ENCODE measurements at places on chromosomes 1 and 21.

DNA sequence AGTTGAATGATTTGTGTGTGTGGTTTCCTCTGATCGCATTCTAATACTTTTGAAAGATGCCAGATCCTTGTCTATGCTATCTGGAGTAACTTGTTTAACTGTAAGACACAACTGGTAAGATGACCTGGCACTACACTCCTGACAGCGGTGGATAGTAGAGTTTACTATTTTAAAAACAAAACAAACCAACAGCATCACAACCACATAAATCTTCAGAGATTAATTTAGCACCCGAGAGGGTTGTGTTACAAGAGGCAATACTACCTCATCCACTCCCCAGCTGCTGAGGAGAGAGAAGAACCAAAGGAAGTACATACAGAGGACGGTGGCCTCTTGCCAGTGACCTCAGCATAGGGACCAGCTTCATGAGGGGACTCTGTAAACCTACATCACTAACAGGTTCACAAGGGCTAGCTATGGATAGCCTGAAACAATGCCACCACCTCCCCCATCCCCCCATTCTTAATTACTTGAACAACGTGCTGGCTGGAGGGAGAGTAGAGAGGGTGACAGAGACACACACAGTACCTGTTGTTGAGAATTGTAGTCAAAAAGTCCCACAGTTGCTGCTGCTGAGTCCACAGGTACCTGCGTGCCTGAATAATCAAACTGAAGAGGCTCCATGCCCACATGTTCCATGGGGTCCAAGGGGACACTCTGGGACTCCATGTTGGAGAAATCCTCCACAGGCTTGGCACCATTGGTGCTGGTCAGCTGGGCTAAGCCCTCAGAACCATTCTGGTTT lies 73.5 kb downstream of the PUM1 start:
- no peak for DNase-seq

- no peak for DNase-seq
Measured at GRCh38 chr1:29230204-29230552, 556 bp downstream of the MECR start.

DNA sequence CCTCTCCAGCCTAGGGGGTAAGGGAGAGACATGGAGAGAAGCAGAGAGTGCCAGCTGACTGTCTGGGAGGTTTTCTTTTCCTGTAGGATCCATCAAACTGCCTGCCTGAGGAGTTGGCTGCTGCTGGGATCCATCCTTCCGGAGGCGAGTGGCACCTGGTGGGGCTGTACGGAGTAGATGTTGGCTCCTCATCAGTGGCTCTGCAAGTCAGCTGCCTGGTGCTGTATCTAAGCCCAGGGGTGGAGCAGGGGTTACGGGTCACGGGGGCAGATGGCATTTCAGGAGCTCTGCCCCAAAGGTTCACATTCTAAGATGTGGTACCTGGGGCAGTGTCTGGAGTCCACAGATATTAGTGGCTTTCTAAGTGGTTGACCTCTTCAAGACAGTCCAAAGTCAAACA lies 128.0 kb downstream of the ACTL8 start:
- DNase-seq: no peak

- DNase-seq: no peak
Measured at GRCh38 chr1:87335175-87335884, 6.7 kb downstream of the LMO4 start.

DNA sequence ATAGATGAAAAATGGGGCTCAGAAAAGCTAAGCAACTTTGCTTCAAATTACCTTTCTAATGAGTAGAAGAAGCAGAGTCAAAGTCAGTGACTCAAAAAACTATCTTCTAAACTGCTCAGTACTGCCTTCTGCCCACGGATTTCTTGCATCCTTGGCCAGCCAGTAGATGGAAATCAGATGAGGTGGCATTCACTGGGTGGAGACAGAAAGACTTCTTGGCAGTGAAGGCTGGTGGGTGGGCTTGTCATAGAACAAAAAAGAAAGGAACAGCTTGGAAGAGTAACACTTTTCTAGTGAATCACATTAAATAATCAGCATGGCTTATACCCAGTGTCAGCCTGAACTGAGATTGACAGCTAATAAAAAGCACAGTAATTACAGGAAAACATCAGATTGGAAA lies 170.7 kb downstream of the ST6GALNAC5 start:
- DNase-seq: no peak

- DNase-seq: no peak
Measured at GRCh38 chr1:82565546-82565945, 764.8 kb downstream of the ADGRL2 start.

- DNase-seq: no peak
Measured at GRCh38 chr1:11790880-11791715, 14.7 kb downstream of the MTHFR start.

DNA sequence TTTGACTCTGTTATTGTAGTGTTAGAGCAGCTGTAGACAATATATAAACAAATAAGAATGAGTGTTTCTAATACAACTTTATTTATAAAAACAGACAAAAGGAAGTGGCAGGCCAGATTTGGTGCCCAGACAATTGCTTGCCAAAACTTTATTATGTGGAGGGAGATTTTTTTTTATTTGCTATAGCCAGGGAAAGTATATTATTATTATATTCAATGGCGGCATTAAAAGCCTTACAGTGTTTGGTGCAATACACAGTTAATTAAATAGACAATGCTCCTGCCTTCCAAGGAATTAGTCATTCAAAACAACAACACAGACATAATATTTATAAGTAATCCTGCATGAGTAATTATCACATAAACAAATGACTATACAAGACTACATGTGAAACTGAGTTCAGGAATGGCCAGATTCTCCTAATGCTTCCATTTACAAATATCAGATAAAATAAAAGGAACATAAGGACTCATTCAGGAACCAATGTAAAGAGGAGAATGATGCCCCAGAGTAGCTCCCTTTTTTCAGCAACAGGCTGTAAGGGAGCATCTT lies 10.6 kb upstream of the RC3H1 start:
- no peak for DNase-seq

- DNase-seq: no peak
Measured at GRCh38 chr1:118984086-118984721, 3.9 kb downstream of the TBX15 start.

DNA sequence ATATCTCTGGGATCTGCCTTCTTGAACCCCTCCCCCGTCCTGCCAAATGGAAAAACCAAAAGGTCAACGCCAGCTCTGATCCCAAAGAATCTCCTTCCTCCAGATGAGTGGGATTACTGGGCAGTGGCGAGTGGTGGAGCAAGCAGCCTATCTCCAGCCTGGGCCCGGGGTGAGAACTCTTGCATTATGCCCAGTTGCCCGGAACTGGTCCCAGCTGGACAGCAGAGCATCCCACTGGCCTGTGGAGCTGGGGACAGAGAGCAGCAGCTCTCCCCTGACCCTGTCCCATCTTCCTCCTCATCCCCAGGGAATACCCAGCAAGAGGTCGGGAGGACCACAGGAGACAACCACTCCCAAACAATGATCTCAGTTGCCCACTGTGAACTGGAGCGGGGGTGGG lies 130.5 kb downstream of the TMEM53 start:
- DNase-seq: no peak

- no peak for DNase-seq
Measured at GRCh38 chr1:152999818-153000217, 1.7 kb upstream of the SPRR3 start.

DNA sequence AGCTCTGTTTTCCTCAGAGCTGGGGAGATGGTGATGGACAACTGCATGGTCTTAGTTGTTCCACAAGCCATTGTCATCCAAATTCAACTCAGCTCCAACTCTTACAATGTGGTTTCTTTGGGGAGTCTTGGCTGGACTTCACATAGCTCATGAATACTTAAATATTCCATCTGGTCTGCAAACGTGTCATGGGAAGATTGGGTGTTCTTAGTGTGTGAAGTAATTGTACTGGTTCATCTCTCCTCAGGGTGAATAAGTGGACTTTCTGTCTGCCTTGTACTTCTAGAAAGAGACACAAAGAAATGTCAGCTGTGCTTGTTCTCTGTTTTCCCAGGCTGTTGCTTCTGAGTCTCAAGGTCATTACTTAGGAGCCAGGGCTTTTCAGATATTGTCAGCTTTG lies 106.6 kb downstream of the VPS13D start:
- DNase-seq: no peak

DNA sequence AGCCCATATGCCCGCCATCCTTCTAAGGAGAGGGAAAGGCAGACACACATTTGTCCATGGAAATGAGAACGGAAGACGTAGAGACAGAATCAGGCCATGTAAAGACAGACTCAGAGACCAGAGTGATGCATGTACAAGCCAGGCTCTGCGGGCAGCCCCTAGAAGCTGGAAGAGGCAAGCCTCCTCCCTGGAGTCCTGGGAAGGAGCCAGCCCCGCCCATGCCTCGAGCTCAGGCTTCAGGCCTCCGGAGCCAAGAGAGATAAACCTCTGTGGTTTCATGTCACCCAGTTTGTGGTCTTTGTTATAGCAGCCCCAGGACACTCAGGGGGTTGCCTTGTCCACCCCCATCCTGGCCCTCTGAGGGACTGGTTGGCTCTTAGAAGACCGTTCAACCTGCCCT lies 11.6 kb downstream of the PDE9A start:
- DNase-seq: no peak

- no peak for DNase-seq
Measured at GRCh38 chr21:15682186-15682895, 47.4 kb upstream of the USP25 start.

DNA sequence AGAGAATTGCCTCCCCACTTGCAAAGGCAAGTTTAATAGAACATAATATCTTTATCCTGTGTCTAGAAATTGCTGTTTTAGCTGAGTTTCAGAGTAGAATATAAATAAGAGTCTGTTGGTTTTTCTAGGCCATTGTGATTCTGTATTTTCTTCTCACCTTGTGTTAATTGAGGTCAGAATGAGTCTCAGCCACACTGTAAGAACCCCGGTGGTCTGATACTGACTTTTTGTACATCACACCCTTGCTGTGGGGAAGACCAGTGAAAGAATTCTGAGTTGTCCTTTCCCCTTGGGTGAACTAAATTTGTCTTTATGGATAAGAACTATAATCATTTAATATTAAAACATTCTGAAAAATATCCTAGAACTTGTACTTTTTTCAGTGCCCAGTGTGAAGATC lies 6.8 kb downstream of the HIPK1 start:
- DNase-seq: no peak

DNA sequence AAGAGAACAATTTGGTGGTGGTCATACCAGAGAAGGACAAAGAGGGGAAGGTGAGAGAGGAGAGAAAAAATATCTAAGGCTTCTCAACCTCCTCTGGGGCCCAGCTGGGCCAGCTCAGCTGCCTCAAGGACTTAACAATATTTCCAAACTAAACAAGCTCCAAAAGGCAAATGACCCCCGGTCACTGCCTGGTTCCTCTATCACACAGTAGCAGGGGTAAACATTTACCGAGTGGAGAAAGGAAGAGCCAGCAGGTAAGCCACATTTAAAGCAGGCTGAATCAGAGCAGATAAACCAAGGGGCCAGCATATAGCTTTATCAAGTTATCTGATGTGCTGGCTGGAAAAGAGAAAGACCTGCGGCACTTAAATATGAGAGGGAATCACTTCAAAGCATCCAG lies 102.1 kb downstream of the KCND3 start:
- no peak for DNase-seq

DNA sequence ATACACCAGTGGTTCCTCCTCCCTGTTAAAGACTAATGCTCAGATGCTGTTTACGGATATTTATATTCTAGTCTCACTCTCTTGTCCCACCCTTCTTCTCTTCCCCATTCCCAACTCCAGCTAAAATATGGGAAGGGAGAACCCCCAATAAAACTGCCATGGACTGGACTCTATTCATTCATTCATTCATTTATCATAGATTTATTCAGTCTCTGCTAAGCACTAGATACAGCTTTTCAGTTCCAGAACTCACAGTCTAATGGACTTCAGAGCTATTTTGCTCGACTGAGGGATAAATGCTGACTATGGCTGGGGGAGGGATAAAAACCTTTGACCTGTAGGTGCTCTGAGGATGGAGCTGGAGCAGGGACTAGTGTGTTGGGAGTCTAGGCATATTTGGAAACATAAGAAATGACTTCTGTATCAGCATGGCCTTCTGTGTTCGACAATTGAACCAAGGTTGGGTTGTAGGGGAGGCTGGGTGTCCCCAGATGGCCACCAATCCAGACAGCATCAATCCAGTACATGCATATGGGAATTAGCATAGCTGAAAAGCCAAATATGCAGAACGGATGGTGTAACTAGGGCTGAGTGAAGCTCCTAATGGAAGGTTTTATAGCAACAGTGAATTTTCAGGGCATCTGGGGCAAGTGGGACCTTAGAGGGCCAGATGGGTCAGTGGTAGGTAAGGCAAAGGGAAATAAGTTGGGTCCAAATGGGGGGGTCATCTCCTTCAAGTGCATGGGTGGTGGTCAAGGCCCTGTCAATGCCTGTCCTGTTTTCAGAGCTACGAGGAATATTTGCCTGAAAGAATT lies 4.1 kb downstream of the APOA2 start:
- no peak for DNase-seq

DNA sequence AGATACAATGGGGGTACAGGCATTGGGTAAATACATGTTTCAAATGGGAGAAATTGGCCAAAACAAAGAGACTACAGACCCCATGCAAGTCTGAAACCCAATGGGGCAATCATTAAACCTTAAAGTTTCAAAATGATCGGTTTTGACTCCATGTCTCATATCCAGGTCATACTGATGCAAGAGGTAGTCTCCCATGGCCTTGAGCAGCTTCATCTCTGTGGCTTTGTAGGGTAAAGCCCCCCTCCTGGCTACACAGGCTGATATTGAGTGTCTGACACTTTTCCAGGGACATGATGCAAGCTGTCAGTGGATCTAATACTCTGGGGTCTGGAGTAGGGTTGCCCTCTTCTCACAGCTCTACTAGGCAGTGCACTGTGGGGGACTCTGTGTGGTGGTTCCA lies 286.1 kb downstream of the LRRIQ3 start:
- no peak for DNase-seq

- no peak for DNase-seq
Measured at GRCh38 chr1:47577303-47578025, 139.6 kb downstream of the FOXD2 start.

DNA sequence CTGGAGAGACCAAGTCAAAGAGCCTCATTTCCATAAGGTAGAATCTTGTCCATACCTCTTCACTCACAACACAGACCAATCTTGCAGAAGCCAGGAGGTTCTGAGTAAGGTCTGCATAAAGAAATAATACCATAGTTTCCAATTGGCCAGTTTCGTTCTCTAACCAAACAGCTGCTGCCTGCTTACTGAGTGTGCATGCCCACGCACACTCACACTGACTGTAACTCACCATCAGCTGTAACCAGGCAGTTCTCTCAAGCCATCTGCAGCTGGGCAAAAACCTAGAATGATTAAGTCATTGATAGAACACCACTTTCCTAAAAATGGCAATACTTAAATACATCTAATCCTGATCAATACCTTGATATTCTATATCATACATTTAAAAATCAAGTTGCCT lies 106.6 kb upstream of the VAV3 start:
- no peak for DNase-seq

GRCh38 chr21:40349591-40349990 lies 482.4 kb downstream of the PCP4 start:
- DNase-seq: no peak

All from stimulated activated CD4-positive, alpha-beta T cell treated with anti-CD3 and anti-CD28 coated beads, Interleukin-12 subunit alpha, Interleukin-12 subunit beta, amount 100 ng/mL, for 24 hours (primary cell).